ENCODE measurements at places on chromosomes 12 and 14. TPM values are rescaled to one million over a fixed set of nuclear protein-coding genes. Genes with fewer than 3 reads are reported as not detected.

- no peak for DNase-seq
These were observed 18.8 kb downstream of the AVPR1A start for GRCh38 chr12:63132201-63132600.

- DNase-seq = no peak
These were observed 13.7 kb downstream of the REM2 start for GRCh38 chr14:22896760-22897159.

- no peak for DNase-seq
These were observed 2.3 kb downstream of the HMGA2 start for GRCh38 chr12:65826353-65827171.

- no peak for DNase-seq
These were observed 23.1 kb downstream of the PRIMA1 start for GRCh38 chr14:93765155-93765554.

GLI1 gene
- polyA plus RNA-seq = 0.19 TPM

Measured in pancreas (tissue), 10 donors.